ENCODE measurements at places on chromosomes 12 and 14.
A peak's percentile ranks its signal among the peaks of the same experiment; 100 is the strongest.

GRCh38 chr14:101825797-101826196 lies 64.3 kb downstream of the PPP2R5C start:
- no peaks in the 10 kb centered on the region for H3K27me3 ChIP-seq
- DNase-seq, result no peak
- peaks cover 82% of the 10 kb centered on the region for H3K4me1 ChIP-seq
- peak overlapping the region; percentile 69 for H3K4me3 ChIP-seq
- H3K27ac ChIP-seq, result peak overlapping the region; percentile 96

DNA sequence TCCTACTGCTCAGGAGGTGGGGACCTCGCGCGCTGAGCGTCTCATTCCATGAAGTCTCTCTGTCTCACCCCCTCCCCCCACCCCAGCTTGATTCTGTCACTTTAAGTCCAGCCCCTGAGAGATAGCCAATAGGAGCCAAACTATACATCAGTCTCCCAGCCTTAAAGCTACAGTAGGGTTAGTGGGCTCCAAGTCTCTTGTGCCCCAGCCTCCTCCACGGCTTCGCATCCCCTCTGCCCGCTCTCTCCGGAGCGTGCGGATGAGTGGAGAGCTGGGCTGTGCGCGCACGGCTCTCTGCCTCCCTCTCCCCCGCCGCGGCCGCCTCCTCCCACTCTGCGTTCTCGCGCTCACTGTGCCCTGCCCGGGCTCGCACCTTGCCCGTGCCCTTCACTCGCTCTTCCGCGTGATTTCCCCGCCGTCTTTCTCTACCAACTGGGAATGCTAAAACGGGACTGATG lies at the start of gene ESRRB:
TSS of gene ESRRB (plus strand) at position 191 of the 458 bp plus-strand sequence. CDS start at position 456, 265 bp downstream.
- no peak within 1 kb of the TSS for H3K27ac ChIP-seq
- H3K4me1 ChIP-seq, result peaks cover 3% of the 10 kb centered on the region
- no peaks in the 10 kb centered on the region for H3K36me3 ChIP-seq
- H3K27me3 ChIP-seq, result peaks cover 62% of the 10 kb centered on the region
- H3K4me3 ChIP-seq, result no peak within 1 kb of the TSS

DNA sequence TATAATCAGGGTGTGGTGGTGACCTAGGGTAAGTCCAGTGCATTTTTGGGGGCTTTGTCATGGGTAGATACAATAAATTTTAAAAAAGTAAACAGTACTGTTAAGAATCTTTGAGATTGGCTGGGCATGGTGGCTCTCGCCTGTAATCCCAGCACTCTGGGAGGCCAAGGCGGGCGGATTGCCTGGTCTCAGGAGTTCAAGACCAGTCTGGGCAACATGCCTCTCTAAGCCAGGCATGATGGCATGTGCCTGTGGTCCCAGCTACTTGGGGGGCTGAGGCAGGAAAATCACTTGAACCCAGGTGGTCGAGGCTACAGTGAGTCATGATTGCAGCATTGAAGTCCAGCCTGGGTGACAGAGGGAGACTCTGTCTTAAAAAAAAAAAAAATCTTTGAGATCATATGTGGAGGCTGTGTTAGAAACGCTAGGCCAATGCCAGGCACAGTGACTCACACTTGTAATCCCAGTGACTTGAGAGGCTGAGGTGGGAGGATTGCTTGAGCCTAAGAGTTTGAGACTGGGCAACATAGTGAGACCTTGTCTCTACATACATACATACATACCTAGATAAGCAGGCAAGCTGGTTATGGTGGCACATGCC lies 67.7 kb downstream of the PRKCH start:
- DNase-seq, result peak; percentile 32
- H3K36me3 ChIP-seq, result peaks cover 43% of the 10 kb centered on the region
- no peaks in the 10 kb centered on the region for H3K27me3 ChIP-seq
- H3K27ac ChIP-seq, result no peak overlapping the region
- H3K4me3 ChIP-seq, result no peak overlapping the region

- H3K27me3 ChIP-seq, result peaks cover 9% of the 10 kb centered on the region
- peaks cover 2% of the 10 kb centered on the region for H3K4me1 ChIP-seq
- H3K36me3 ChIP-seq, result no peaks in the 10 kb centered on the region
- H3K4me3 ChIP-seq, result no peak overlapping the region
- H3K27ac ChIP-seq, result no peak overlapping the region
Measured at GRCh38 chr12:75587340-75588106, 76.1 kb upstream of the KRR1 start.

DNA sequence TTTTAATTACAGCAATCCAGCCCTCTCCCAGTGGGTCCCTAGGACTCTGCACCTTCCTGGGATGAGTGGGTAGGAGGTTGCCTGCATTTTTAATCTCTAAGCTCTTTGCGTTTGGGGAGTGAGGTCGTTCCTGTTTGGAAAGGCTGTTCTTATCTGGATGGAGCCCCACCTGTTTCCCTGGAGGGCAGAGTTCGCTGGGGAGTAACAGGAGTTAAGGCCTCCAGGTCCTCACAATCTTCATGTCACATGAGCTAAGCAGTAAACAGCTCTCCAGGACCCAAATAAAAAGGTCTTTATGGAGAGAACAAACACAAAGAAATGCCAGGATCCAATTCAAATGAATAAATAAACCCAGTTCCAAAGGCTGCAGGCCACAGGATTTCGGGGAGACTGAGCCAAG lies 56.0 kb upstream of the RFLNA start:
- peaks cover 3% of the 10 kb centered on the region for H3K27me3 ChIP-seq
- no peak for DNase-seq
- no peak overlapping the region for H3K4me3 ChIP-seq

- DNase-seq, result peak; percentile 94
- H3K27me3 ChIP-seq, result no peaks in the 10 kb centered on the region
- H3K4me1 ChIP-seq, result peaks cover 31% of the 10 kb centered on the region
- peak overlapping the region; percentile 99 for H3K27ac ChIP-seq
- H3K4me3 ChIP-seq, result peak overlapping the region; percentile 99
Measured at GRCh38 chr12:4272424-4273272, 914 bp upstream of the CCND2 start.

- peak; percentile 45 for DNase-seq
- no peaks in the 10 kb centered on the region for H3K27me3 ChIP-seq
- H3K36me3 ChIP-seq, result peaks cover 41% of the 10 kb centered on the region
- H3K4me3 ChIP-seq, result peak overlapping the region; percentile 74
Measured at GRCh38 chr14:91264151-91265150, 19.9 kb upstream of the GPR68 start.

DNA sequence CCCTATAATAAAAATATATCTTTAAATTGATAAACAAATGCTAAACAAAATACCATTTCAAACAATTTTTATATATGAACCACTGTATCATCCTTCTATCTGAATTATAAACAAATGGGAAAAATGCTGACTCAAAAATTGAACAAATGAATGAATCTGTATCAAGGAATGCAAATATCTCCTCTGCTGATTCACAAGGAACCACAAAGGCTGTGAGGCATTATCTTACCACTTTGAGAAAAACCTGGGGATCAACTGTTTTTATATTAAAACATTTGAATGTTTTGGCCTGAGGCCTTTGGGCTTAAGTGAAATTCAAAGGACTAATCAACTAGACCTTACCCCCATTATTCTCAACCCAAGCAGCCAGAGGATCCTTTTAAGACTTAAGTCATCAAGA lies 86.3 kb downstream of the EML5 start:
- H3K4me3 ChIP-seq, result no peak overlapping the region
- no peaks in the 10 kb centered on the region for H3K4me1 ChIP-seq
- H3K36me3 ChIP-seq, result no peaks in the 10 kb centered on the region
- no peaks in the 10 kb centered on the region for H3K27me3 ChIP-seq
- H3K27ac ChIP-seq, result no peak overlapping the region

GRCh38 chr12:93970900-93971688 lies 177.3 kb upstream of the PLXNC1 start:
- no peak for DNase-seq
- H3K4me3 ChIP-seq, result no peak overlapping the region
- H3K4me1 ChIP-seq, result peaks cover 15% of the 10 kb centered on the region
- peaks cover 5% of the 10 kb centered on the region for H3K27me3 ChIP-seq

DNA sequence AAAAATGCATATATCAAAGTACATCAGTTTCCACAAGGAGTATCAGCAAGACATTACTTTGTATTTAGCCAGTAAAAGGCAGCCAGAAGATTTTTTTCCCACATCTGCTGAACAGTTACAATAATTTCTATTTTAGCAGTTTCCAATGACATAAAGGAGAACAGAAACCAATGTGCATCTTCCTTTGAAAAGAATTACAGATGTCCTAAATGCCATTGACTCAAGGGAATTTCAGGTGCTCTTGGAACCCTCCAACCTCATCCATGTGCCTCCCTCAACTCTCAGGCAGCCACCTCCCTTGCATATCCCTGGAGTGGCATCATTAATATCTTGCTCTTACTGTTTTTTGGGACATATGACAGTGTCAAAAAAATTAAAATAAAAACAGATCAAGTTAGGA lies 62.2 kb upstream of the ST8SIA1 start:
- DNase-seq, result no peak
- no peak overlapping the region for H3K4me3 ChIP-seq
- H3K27ac ChIP-seq, result peak overlapping the region; percentile 61
- H3K27me3 ChIP-seq, result no peaks in the 10 kb centered on the region

DNA sequence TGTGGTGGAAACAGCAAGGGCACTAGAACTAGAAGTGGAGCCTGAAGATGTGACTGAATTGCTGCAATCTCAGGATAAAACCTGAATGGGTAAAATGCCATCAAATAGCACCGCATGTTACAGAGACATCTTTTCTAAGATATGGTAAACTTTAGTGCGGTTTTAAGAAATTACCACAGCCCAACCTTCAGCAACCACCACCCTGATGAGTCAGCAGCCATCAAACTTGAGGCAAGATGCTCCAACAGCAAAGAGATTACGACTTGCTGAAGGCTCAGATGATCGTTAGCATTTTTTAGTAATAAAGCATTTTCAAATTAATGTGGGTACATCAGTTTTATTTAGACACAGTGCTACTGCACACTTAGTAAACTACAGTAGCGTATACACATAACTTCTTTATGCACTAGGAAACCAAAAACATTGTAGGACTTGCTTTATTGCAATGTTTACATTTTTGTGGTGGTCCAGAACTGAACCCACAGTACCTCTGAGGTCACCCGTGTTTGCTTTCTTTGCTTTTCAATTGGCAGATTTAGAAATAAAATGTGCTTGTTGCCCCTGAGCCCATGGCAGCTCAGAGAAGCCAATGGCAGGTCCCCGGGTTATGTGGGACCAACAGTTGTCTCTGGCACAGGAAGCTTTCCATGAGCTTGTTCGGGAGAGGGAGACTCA lies 15.9 kb downstream of the GOLGA3 start:
- peak; percentile 72 for DNase-seq
- H3K36me3 ChIP-seq, result peaks cover 68% of the 10 kb centered on the region
- no peak overlapping the region for H3K4me3 ChIP-seq

DNA sequence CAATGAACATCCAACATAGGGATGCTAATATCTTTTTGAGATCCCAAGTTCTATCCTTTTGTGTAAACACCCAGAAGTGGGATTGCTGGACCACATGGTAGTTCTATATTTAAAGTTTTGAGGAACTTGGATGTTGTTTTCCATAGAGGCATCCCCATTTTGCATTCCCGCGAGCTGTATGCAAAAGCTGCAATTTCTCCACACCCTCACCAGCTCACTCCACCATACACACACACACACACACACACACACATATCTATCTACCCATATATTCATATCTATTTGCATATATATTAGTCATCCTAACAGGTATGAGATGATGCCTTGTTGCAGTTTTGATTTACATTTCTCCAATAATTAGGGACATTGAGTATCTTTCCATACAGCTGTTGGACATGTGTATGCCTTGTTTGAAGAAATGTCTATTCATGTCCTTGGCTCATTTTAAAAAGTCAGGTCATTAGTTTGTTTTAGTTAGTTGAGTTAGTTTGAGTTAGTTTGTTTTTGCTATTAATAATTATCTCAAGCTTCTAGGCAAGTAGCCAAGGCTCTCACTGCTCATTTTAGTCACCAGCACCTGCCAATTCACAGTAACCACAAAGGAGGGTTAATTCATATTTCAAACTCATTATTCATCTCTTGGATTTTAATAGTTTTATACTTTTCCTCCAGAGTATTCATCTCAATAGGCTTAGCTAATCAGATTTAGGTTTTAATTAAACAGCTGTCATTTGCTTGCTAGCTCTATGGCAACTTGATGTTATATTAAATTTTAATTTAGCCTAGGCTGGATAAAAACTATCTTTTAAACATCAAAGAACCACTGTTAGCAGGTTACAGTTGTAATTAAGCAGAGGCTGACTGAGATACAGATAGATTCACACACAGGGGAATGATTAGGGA lies 1435.9 kb upstream of the TMEM132C start:
- no peaks in the 10 kb centered on the region for H3K4me1 ChIP-seq
- H3K27me3 ChIP-seq, result no peaks in the 10 kb centered on the region
- no peak overlapping the region for H3K27ac ChIP-seq

DNA sequence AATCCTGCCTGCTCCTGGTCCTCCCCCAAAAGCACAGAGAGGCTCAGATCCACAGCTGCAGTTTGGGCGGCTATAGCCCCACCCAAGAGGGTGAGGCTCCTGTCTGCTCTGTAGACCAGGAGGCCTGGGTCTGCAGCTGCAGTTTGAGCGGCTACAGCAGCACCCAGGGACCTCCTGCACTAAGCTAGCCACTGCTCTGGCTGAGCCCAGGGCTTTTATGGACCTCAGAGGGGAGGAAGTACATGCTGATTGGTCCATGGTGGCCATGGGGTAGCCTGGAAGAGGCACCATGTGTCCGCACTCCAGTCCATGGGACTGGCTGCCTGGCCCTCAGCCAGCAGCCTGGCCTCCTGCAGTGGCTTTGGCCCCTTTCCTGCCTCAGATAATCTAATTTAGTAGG lies 49.6 kb upstream of the GSC start:
- no peak overlapping the region for H3K4me3 ChIP-seq
- DNase-seq, result no peak
- peaks cover 5% of the 10 kb centered on the region for H3K27me3 ChIP-seq
- H3K36me3 ChIP-seq, result no peaks in the 10 kb centered on the region
- H3K4me1 ChIP-seq, result no peaks in the 10 kb centered on the region

DNA sequence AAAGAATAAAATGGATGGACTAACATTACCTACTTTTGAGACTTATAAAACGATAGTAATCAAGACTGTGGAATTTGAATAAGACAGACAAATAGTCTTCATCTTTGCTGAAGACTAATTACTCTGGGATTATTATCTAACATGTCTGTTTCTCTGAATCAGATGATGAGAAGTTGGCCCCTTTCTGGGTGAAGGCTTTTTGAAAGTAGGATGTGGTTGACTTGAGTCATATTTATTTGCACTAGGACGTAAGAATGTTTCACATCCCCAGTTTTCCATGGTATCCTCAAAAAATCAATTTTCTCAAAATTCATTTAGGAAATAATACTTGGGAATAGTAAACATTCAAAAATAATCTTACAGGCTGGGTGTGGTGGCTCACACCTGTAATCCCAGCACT lies 31.8 kb downstream of the PKP2 start:
- H3K27me3 ChIP-seq, result no peaks in the 10 kb centered on the region
- no peak overlapping the region for H3K27ac ChIP-seq
- no peak overlapping the region for H3K4me3 ChIP-seq
- DNase-seq, result no peak

DNA sequence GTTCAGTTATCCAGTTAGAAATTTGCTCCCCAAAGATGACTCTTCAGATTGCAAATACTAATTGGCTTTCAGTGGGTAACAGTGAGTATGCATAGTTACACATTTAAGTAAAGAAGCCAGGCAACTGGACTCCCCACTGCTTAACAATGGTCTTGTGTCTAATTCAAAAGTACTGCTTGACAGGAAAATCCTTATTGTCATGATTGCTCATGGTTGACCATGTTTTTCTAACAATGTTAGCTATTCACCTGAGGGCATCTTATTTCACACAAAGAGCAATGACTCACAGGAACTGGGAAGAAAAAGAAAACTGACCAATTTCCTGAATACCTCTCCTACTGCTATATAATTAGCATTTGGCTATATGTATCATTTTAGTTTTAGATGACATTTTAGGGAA lies 33.7 kb upstream of the ALG10B start:
- no peaks in the 10 kb centered on the region for H3K4me1 ChIP-seq
- H3K36me3 ChIP-seq, result no peaks in the 10 kb centered on the region
- no peak overlapping the region for H3K4me3 ChIP-seq
- DNase-seq, result no peak
- no peak overlapping the region for H3K27ac ChIP-seq

Data from activated CD8-positive, alpha-beta T cell treated with anti-CD3 and anti-CD28 coated beads, Interleukin-2, amount 10 ng/mL, durations not matched to agents 7 days and 5 days (primary cell).